RPMI7951 (cell line): ENCODE measurements at places on chromosomes 3 and 15. TPM values are rescaled to one million over a fixed set of nuclear protein-coding genes. Genes with fewer than 3 reads are reported as not detected.

The PRSS50 gene
- total RNA-seq = not detected in 2 replicates

The WDR49 gene
- total RNA-seq = 0.12 TPM in 1 of 2 replicates, not detected in the other

The FBXW12 gene
- not detected in 2 replicates for total RNA-seq

- peak; percentile 32 for DNase-seq
Measured at GRCh38 chr15:34241376-34242330, 16.8 kb downstream of the EMC4 start.

GRCh38 chr3:27606537-27606936 is 115.6 kb downstream of the EOMES start:
- DNase-seq = no peak

DNA sequence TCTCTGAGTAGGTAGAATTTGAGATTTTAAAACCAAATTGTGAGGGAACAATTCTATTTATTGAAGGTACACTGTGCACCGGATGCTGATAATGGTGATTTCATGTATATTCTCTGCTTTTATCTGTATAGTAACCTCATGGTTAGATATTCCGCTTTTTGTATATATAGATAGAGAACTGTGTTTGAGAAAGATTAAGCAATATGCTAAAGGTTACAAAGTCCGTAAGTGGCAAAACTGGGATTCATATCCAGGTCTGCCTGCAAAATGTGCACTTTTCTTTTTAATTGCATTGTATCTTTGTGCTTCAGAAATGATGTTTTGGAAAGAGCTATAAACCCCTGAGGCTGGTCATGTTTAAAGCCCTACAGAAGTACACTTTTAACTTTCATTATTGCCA is 635.4 kb upstream of the NECTIN3 start:
- DNase-seq = no peak
